Mesothelial cell of epicardium (in vitro differentiated cells): ENCODE measurements at places on chromosomes 2 and 18.

GRCh38 chr2:145065342-145065741 lies 545.4 kb upstream of the ZEB2 start:
- no peak for DNase-seq

GRCh38 chr2:136154384-136154783 lies 36.4 kb upstream of the CXCR4 start:
- DNase-seq: no peak

GRCh38 chr18:8400193-8400752 lies 209.0 kb upstream of the RAB12 start:
- no peak for DNase-seq

GRCh38 chr2:240201866-240202265 lies 61.4 kb upstream of the OTOS start:
- no peak for DNase-seq

GRCh38 chr2:235954888-235955480 lies 213.2 kb downstream of the GBX2 start:
- DNase-seq: no peak

DNA sequence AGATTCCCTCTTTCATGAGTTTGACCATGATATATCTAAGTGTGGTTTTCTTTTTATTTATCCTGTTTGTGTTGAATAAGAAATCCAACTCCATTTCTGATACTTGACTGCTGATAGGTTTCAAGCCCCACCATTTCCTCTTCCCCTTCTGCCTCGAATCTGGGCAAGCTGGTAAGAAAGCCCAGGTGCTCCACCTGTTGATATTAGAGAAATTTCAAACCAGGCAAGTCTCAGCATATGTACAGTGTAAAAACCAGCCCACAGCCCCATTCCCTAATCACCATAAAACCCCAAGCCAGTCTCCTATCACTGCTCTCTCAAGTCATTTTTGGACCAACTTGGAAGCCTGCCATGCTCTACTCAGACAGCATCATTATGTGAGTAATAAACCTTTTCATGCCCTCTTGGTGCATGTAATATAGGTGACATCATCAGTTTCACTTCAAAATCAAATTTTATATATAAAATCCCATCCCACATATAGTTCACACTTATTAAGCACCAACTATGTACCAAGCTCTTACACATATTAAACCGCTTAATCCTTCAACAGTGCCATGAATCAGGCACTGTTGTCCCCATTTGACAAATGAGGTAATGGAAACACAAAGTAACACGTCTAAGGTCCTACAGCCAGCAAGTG lies 46.6 kb downstream of the SMAD2 start:
- no peak for DNase-seq

- DNase-seq: no peak
Observed at GRCh38 chr2:111186121-111186715, 65.5 kb downstream of the BCL2L11 start.

DNA sequence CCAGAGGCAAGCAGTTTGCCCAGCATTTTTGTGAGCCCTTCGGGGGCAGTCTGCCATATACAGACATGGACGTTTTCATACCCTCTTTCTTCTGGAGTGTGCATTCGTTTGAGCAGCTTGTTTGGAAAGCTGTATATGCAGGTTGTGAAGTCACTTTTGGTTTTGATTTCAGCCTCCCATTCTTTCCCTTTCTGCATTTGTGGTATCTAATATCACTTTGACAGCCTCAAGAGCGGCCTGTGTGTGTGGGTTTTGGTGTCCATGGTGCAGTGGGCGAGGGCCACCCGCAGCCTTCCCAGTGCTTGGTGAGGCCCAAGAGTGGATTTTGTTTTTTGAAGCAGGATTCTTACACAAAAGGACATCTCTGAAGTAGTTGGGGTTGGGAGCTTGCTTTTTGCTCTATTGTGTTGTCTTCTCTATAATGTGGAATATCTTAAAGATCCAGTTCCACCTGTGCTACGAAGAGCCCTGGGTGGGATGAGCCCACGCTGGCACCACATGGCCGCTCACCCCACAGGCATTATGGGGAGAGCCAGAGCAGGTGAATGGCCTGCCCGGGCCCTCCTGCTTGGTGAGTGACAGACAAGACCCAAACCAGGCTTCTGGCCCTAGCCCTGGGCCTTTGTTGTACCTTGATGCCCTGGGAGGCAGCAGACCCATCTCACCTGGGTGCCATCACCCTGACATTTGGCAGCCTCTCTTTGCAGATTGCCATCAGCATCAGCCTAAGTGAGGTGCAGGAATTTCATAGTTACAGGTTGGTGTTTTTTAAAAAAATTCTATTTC lies 29.5 kb downstream of the INPP4A start:
- DNase-seq: no peak

- no peak for DNase-seq
Observed at GRCh38 chr2:134628453-134628852, 90.3 kb downstream of the TMEM163 start.

DNA sequence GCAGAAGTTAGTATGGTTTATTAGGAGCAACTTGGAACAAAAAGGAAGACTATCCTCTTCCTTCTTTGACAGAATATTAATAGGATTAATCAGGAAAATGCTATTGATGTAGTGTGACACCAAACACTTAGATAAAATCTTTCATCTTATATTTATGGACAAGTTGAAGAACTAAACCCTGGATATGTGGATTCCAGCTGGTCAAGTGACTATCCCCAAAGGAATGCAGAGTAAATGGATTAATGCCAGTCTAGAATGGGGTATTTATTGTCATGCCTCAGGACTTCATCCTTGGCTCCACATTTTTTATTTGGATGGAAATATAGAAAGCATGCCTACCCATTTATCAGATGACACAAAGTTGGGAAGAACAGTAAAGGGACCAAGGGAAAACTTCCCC lies 124.0 kb upstream of the TTC39C start:
- DNase-seq: no peak

GRCh38 chr18:77911971-77912605 lies 662.4 kb downstream of the GALR1 start:
- no peak for DNase-seq

DNA sequence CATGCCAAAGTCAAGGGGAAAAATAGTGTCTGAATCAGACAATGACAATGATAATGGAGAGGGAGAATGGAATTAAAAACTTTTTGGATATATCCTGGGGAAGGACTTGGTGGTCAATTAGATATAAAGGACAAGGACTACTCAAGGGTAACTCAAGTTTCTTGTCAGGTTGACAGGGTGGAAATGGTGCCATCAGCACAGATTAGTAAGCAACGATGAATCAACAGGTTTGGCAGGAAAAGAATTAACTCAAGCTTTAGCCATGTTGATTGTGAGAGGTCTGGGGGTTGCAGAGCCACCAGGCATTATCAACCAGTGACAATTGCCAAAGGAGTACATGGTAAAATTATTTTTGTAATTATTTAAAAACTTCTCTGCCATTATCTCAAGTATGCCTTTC lies 35.8 kb upstream of the SPATS2L start:
- no peak for DNase-seq

- DNase-seq: no peak
Observed at GRCh38 chr2:50641633-50642032, 390.3 kb downstream of the NRXN1 start.

DNA sequence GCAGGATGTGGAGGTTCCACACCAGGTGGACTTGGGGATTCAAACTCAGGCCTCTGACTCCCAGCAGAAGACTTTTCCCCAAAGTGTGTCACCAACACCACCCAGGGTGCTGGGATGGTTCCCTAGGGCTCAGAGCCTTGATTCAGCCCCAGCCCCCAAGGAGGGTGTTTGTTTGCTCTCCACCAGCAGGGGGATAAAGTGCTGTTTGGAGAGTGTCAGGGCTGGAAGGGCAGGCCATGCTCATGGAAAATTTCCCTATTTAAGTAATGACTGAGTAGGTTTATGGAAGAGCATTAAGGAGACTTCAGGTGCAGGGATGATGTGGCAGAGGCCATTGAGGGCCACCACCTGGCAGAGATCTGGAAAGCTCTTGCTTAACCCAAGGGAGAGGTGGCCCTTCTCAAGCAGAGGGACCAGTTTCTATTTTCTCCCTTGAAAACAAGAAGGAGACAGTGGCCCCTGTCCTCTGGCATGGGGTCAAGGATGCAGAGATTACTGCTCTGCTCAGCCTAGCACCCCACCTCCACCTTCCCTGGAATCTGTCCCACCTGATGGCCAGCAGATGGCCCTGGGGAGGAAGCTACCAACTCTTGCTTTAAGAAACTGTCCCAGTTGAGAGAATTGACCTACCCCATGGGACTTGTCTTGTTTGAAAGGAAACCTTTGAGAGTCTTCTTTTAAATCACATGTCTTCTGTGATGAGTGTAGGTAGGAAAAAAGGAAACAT lies 122.1 kb downstream of the ACOXL start:
- no peak for DNase-seq

- no peak for DNase-seq
Observed at GRCh38 chr18:39913672-39914366, 2041.2 kb upstream of the PIK3C3 start.

GRCh38 chr18:44823782-44824181 lies 143.1 kb downstream of the SETBP1 start:
- DNase-seq: no peak

DNA sequence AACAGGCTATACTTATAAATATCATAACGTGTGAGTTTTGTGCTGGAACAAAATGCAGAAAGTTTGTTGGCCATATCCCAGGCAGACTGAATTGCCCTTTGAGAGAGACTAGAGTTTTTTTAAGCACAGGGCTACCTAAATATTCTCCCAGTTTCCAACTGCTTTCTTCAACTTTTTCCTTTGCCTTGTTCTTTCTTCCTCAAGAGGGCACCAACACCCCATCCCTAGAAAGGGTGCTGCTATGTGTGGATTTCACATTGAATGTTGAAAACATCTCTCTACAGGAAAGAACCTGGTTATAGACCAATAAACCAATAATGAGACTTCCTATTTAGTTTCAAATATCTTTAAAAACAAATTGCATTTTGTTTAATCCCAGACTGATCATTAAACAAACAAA lies 87.9 kb downstream of the ICOS start:
- no peak for DNase-seq

- DNase-seq: no peak
Observed at GRCh38 chr2:217521820-217522219, 481.0 kb downstream of the TNS1 start.

- DNase-seq: no peak
Observed at GRCh38 chr18:49648326-49648725, 86.5 kb downstream of the LIPG start.

DNA sequence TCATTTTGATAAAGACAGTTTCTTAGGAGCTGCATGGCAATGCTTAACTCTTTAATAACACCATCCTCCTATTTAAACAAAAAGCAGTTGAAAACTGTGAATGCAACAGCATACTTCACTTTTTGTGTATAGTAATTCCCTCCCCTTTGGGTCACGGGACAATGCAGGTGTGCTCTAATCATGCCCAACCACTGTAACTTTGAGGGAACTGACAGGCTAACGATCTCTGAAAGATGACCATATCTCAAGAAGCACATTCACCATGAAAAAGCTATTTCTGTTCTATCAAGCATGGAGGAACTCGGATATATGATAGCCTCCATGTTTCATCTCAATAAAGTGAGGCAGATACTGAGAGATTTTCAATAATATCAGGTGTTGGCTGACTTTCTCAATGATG lies 81.1 kb upstream of the CD226 start:
- DNase-seq: no peak

GRCh38 chr18:10351219-10351818 lies 103.1 kb upstream of the APCDD1 start:
- no peak for DNase-seq

- no peak for DNase-seq
Observed at GRCh38 chr2:236282406-236282805, 18.2 kb upstream of the ASB18 start.

- no peak for DNase-seq
Observed at GRCh38 chr2:237861875-237862527, 2.6 kb downstream of the RAMP1 start.

GRCh38 chr2:177812713-177813396 lies 259.7 kb downstream of the PDE11A start:
- DNase-seq: no peak
